Activated T-helper 1 cell treated with anti-CD3 and anti-CD28 coated beads, Interleukin-2, amount 50 U/mL, for 16 hours (primary cell): ENCODE measurements at places on chromosomes 2 and 18.

- no peak for DNase-seq
These were observed 79.9 kb downstream of the KCTD18 start for GRCh38 chr2:200430017-200430416.

GRCh38 chr18:35604369-35604768 lies 22.8 kb downstream of the GALNT1 start:
- no peak for DNase-seq

DNA sequence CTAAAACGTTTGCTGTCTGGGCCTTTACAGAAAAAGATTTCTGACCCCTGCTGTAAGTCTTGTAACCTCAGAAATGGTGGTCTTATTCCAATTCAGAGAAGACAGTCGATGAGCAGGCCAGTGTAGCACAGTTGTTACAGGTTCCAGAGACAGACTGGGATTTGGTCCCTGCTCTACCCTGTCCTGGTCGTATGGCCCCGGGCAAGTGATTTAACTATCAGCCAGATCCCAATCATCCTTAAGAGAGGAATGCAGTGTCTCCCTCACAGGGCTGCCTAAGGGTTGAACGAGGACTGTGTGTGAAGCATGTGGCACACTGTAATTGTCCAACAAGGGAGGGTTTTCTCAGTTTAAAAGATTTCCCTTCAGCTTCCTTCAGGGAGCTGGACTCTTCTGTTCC lies 47.2 kb downstream of the HK2 start:
- DNase-seq = no peak

GRCh38 chr2:35468245-35468644 lies 887.3 kb upstream of the CRIM1 start:
- no peak for DNase-seq

DNA sequence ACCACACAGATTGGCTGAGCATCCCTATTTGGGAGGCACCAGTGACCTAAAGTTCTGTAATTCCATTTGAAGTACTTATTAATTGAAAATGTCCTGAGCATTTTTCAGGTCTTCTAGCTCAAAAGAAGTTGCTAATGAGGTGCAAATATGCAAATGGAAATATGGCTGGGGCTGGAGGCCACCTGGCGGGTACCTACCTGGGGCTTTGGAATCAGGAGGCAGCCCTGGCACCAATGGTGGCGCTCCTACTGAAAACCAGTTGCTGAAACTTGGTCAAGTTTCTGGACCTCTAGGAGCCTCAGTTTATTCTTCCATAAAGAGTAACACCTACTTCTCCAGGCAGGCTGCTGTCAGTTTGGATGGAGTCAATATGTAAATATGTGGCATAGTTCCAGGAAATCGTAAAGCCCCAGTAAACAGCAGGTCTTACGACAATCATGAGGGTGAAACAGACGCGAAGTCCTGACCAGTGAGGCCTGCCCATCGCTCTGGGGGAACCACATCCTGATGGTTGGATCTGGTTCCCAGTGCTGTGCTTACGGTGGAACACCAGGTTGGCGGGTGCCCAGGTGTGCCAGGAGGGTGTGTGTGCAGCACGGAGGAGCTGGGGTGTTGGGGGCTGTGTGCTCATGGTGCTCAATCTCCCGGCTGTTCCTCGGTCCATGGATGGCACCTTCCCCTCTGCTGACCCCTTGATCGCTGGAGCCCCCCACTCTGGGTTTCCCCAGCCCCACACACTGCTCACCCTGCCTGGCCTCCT lies 186.1 kb downstream of the TWIST2 start:
- no peak for DNase-seq
